ENCODE measurements at places on chromosomes 13 and 19.

- DNase-seq = peak; percentile 24
Measured at GRCh38 chr19:10979951-10980381, 19.1 kb downstream of the SMARCA4 start.

DNA sequence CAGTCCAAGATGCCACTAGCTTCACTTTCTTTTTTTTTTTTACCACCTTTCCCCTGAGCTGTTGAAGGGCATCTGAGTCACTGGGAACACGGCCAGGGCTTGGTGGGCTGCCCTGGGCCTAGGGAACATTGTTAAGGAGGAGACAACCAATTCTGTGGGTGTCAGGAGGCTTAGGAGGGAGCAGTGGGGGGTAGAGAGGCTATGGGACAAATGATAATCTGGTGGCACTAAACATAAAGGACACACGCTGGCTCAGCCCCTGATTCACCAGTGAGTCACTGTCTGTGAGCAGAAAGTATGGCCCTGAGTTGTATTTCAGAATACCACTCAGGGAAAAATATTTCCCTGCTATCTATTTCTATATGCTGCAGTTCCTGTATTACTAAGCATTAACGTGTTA is 207.8 kb downstream of the DCLK1 start:
- no peak for DNase-seq

- no peak for DNase-seq
Measured at GRCh38 chr13:66693656-66694055, 536.5 kb downstream of the PCDH9 start.

- no peak for DNase-seq
Measured at GRCh38 chr19:8640402-8641004, 10.1 kb downstream of the NFILZ start.

DNA sequence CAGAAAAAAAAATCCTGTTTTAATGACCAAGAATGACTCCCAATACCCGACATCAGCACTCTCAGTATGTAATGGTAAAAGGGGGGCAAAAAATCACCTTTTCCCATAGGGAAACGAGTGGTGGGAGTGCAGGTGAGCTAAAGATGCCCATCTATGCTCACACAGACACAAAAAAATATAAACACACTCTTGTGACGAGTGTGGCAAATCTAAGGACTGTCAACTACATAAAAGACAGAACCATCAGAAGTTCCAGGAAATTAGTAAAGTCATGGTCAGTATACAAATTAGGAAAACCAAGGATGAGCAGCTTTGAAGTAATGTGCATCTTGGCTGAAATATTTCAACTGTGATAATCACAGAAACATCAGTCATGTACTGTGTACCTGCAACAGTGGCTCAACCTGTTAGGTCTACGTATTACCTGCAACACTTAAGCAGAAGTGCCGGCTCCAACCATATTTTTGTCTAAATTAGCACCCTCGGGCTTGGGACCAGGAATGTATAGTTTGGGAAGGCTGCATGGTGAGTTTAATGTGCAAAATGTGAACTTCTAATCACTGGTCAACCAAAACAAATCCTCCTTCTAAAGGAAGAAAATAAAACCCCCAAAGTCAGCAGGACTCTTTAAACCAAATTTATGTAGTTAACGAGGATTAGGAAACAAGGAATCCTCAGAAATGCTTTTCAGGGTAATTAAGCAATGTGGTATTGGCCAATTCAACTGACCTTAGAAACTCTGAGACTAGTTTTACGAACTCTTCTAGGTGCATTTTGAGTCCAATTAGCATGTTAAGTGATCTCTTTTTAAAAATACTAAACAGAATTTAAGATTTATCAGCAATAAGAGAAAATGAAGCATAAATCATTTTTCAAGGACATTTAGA is 24.3 kb downstream of the ANKRD10 start:
- DNase-seq = no peak

GRCh38 chr19:16034180-16034579 is 42.1 kb upstream of the TPM4 start:
- DNase-seq = no peak

DNA sequence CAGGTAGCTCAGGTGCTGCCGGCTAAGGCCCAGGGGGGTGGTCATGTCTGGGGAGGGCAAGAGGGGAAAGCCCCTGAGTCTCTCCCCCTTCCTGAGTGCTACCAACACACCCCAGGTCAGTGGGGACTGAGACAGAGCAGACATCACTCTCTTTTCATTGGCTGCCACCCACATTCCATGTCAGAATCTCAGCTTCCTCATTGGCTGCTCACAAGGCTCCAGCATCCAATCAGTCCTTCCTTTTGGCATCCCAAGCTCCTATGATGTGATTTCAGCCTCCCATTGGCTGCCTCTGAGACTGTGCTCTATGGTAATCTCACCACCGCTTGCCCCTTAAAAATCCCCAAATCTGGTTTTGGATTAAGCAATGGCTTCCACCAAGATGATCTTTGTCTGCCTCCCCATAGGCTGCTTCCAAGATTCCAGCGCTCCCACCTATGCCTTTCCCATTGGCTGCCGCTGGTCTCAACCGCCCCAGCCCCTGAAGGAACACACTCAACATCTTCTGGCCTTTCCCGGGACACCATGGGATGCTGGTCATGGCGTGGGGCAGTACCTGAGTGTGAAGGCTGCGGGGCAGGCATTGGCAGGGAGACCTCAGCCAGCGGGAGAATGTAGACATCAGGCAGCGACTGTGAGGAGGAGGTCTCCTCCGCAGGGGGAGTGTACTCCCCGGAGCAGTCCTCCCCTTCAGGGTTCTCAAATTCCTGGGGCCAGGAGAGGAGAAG is 2.0 kb downstream of the LMTK3 start:
- no peak for DNase-seq

- DNase-seq = no peak
Measured at GRCh38 chr13:112958127-112958989, 10.7 kb upstream of the MCF2L start.

DNA sequence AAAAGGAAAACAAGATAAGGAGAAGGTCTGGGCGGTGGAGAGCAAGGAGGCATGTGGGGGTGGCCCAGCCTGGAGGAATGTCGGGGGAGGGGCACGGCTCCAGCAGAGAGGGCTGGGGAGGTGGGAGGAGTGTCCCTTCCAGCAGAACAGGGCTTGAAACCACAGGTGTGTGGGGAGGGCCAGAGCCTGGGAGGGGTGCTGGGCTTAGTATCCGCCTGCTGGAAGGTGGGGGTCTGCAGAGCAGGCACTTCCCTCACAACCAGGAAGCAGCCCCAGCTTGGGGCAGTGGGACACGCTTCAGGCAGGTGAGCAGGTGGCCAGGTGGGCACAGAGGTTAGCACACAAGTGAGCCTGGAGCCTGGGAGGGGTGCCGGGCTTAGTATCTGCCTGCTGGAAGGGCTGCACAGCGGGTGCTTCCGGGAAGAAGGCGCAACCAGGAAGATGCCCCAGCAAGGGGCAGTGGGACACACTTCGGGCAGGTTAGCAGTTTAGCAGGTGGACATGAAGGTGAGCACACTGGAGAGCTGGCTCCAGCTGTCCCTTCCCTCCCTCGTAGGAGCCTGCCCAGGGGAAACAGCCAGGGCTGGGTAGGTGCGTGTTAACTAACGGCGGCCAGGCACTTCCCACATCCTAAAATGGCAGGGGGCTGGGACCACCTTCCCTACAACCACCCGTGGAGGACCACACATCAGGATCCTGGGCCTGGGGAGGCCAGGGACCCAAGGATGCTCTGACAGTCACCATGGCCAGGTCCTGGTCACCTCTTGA is 3.0 kb downstream of the GAS6 start:
- DNase-seq = no peak

GRCh38 chr13:51343475-51343874 is 4.0 kb downstream of the SERPINE3 start:
- no peak for DNase-seq

DNA sequence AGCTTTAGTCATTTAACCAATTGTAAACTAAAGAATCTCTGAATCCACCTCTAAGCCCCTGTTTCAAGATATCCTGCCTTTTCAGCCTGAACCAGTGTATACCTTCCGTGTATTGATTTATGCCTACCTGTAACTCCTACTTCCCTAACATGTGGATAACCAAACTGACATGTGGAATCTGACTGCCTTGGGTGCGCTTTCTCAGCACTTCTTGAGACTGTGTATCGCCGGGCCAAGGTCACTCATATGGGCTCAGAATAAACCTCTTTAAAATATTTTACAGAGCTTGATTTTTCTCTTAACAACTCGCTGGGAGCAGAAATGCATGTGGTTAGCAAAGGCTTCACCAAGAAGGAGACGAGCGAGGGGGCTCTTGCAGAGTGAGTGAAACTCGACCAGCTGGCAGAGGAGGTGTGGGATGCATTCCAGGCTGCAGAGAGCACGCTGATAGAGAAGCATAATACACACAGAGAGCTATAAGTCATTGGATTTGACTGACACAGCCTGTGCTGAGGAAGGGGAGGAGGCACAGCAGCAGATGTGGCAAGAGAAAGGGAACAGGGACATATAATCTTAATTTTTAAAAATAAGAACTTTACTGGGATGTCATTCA is 268.2 kb upstream of the MAB21L1 start:
- DNase-seq = no peak

DNA sequence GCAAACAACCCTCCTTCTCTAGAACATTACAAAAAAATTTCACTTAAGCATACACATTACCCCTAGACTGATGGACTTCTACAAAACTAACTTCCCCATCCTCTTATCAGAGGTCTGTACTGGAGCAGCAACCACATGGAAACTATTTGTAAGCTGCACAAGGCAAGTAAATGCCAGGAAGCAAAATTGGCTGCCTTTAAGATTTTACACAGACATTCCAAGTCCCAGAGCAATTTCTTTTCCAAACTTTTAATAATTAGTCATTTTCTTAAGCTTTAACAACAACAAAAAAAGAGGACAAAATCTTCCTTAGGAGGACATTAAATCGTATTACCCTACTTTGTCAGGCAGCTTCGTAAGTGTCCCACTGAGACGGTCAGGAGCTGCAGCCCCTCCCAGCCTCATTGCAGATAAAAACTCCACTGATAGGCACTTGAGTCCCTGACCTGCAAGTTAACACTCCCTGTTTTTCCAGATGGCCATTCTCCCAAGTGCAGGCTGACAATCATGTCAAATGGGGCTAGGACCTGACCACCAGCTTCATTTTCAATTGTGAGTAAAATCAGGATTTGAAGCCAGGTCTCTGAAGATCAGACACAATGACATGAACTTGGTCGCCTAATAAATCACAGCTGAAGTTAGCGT is 680.1 kb downstream of the DIAPH3 start:
- DNase-seq = no peak

GRCh38 chr13:104014803-104015645 is 948.8 kb upstream of the SLC10A2 start:
- DNase-seq = no peak

GRCh38 chr13:67186995-67187569 is 43.1 kb downstream of the PCDH9 start:
- DNase-seq = no peak

- no peak for DNase-seq
Measured at GRCh38 chr19:46191972-46192371, 37.6 kb upstream of the IGFL1 start.

DNA sequence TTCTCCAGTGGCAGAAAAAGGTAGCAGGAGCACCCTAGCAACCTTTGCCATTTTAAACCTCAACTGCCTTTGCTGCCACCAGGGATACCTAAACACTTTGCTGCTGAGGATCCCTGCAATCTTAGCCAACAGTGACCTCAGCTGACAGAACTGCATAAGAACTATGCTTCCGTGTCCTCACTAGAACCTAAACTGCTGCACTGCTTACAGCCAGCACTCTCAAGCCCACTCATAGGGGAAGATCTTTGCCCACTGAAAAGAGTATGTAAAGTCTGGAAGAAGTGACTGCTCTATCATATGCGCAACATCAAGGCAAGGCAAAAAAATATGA is 270.0 kb upstream of the PCDH20 start:
- DNase-seq = no peak

DNA sequence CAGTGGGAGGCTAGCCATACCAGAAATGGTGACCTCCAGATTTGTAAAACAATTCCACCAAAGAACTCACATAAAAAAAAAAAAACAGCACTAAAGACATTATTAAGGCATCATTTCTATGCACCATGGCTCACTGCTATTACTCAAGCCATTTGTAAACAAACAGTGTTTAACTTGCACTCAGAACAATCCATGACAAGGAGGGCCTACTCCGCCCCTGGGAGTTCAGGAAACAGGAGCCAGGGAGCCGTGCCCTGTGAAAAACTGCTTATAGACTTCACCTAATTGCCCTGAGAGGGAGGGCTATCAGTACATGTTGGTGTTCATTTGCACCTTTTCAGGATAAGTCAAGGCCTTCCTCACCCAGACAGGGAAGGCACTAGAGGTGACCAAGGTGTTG is 103.2 kb downstream of the ZNF429 start:
- DNase-seq = no peak

- no peak for DNase-seq
Measured at GRCh38 chr19:2511570-2511969, 35.6 kb downstream of the GADD45B start.

GRCh38 chr19:18218600-18218999 is 7.6 kb downstream of the PDE4C start:
- no peak for DNase-seq

GRCh38 chr19:28940751-28941500 is 272.0 kb downstream of the UQCRFS1 start:
- DNase-seq = no peak

DNA sequence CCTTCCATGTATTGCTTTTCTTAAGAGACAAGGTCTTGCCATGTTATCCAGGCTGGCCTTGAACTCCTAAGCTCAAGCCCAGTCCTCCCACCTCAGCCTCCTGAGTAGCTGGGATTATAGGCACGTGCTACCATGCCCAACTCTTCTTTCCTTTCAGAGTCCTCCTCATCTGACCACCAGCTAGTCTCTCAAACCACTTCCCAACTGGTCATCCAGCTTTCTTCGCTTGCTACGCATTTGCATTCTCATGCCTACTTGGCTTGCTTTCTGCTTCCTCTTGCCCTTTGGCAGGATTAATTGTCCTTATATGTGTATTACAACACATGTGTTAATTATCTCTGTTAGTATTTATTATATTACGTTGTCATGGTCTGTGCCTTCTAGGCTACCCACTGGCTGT is 6.3 kb downstream of the GPR18 start:
- no peak for DNase-seq

DNA sequence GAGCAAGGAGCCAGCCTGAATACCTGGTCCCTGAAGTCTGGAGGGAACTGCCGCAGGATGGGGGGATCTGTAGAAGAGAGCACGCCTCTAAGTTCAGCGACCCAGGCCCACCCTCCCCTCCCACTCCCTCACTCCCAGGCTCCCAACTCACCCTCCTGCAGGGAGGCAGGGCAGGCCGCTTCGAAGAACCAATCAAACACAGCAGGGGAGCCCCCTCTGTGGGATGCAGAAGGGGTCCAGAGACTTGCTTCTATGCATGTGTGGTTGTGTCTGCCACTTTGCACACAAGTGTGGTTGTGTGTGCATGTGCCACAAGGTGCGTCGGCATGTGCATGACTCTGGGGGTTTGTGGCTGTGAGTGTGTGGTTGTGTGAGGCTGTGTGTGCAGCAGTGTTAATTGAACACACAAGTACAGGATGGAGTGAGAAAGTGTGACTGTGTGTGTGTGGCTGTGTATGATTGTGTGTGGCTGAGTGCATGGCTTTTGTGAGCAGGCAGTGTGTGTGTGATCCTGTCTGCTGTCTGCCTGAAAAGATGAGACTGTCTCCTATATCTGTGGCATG is 1.7 kb downstream of the DENND1C start:
- DNase-seq = no peak

GRCh38 chr19:44573183-44573582 is 40.2 kb upstream of the IGSF23 start:
- DNase-seq = no peak

GRCh38 chr19:50486823-50487515 is 10.3 kb upstream of the GARIN5A start:
- DNase-seq = no peak

GRCh38 chr19:18137657-18138339 is 15.2 kb upstream of the PIK3R2 start:
- no peak for DNase-seq
